ENCODE measurements at places on chromosomes 5 and 9.

DNA sequence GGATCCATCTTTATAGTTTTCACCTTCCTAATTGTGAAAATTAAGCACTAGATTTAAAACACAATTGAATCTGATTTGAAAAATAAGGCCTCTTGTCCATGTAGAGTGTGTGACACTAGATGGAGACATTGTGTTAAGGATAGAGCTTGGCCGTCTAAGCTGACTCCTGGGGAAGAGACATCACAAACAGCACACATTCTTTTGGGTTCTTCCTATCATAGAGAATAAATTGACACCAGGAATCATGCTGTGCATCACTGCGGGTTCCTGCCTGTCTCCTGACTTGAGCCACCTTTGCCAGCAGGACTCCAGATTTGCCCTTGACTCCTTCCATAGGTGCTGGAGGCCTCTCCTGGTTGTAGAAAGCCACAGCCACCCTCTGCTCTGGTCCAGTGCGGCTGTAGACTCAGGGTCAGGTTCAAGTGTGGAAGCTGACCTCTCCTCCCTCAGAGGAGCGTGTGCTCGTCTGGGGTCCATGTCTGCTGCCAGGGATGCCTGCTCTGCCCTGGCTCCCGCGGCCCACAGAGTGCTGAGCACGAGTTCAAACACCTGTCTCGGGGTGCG is 11.2 kb downstream of the ROPN1L start:
- peak; percentile 91 for DNase-seq

DNA sequence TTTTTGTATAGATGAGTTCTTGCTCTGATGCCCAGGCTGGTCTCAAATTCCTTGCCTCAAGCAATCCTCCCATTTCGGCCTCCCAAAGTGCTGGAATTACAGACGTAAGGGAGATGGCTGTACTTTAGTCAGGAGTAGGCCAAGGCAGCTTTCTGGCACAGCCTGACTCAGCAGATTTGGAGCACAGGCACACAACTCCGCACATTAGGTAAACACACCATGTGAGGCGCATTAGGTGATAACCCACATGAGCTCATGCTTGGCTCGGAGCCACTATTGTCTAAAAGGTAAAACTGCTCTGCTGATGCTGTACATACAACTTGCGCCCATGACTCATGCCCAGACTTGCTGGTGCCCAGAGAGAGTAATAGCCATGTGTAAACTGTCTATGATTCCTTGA is 1157.9 kb downstream of the TAF11L14 start:
- no peak for DNase-seq

GRCh38 chr5:14039063-14039462 is 94.6 kb upstream of the DNAH5 start:
- peak; percentile 66 for DNase-seq

GRCh38 chr5:171386861-171387344 is 746 bp upstream of the NPM1 start:
- no peak for DNase-seq

DNA sequence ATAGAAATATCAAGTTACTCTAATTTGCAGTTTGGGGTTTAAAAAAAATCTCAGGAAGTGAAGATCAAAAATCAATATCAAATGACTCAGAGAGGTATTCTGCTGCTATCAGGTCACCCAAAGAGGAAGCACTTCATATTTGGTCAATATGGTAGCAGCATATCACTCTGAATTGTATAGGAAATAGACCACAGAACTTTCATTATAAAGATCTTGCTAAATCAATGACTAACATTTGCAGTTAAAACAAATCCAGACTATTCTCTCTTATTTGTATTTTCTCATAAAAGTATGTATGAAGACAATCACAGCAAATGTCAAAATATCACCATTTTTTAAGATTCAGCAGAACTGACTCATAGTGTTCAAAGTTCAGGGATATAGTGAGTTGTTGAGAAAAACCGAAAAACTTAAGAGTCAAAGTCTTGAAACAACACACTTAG is 105.8 kb upstream of the PCSK1 start:
- peak; percentile 13 for DNase-seq

DNA sequence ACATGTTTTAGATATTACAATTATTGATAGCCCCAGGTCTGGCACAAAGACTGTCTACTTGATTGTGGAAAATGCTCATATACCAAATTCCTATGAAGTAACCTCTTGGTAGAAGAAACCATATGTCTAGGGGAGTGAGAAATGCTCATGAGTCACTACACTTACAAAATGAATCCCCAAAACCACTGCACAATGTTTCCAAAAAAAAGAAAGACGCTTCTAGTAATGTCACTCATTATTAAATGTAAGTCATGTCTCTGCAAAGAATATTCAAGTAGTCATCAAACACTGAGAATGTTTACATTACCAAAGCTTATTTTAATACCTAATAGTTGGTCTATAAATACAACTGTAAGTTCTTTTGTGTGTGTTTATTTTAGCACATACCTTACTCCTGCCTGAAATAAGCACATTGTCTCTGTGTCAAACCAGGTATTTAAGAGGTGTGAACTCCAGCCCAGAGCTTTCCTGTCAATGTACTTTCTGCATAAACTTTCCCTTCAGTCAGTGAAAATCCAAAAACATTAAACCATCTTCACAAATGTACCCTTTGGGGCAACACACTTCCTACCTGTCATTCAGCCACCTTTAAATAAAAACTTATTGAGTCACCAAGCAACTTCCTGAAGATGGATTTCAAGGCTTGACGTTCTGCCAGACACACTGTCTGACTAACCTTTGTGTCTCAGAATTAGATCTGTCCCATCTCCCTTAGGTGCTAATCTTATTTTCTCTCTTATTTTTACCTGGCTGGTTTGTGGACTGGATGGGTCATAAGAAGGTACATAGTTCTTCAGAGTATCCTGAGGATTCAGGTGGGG is 194.0 kb downstream of the NFIB start:
- DNase-seq = peak; percentile 5

- DNase-seq = peak; percentile 82
Observed at GRCh38 chr9:129320575-129321285, 142.7 kb upstream of the IER5L start.

- DNase-seq = peak; percentile 21
Observed at GRCh38 chr5:50727149-50727496, 60.7 kb downstream of the PARP8 start.

DNA sequence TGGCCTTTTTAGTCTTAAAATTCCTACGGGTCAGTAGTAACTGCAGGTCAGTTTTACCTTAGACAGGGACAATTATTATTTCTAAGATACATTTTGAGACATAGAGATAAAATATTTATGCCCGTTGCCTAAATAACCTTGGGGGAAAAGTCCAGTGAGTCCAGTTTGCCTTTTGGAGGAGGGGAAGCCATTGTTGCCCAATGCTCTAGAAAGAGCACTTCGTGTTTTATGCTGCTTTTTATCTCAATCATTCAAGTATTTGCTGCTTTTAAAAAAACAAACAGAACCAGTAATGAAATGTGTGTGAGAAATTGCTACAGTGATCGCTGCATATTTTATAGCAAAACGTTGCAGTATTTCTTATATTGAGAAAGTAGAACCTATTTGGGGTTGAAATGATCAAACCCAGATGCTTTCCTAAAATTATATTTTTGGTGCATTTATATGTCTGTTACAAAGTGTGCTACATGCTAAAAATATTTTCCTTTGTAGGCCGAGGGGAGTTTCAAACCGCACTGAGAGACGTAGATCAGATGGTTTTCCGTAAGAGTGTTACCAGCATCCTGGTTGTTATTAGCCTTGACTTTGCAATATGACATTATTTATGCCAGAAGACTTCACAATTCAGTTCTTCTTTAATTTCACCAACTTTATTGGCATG is 266.8 kb downstream of the AOPEP start:
- DNase-seq = no peak

DNA sequence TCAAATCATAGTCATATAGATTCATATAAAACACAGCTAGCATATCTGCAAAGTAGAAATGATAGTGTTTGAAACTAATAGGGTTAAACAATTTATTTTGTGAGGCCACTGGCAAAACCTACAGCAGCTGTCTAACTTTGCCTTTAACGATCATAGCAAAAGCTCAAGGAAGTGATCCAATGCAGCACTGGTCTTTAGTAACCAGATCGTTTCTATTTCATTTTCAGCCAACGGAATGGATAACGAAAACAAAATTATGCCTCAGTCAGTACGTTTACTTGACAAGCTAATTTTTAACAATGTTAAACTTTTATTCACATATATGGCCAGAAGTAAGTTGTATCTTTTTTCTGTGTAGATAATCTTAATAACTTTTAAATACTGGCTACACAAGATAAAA is 17.7 kb downstream of the MLLT3 start:
- peak; percentile 43 for DNase-seq

DNA sequence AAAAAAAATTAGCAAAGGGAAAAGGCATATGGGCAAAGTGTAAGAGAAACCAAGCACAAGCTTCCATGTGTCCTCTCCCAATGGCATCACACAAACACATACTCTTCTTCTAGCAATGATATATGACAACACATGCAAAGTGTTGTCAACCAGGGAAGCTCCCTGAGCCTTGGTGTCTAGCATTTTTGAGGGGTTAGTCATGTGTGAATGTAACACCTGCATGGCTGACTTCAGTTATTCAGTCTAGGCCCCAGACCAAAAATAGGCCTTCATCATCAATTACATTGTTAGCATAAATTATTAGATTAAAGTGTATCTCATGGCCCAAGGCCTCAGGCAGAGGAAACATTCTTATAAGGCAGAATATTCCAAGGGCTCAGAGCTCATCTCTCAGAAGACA is 450.0 kb downstream of the TLE1 start:
- DNase-seq = no peak

- DNase-seq = no peak
Observed at GRCh38 chr5:6430418-6431028, 18.1 kb upstream of the UBE2QL1 start.

DNA sequence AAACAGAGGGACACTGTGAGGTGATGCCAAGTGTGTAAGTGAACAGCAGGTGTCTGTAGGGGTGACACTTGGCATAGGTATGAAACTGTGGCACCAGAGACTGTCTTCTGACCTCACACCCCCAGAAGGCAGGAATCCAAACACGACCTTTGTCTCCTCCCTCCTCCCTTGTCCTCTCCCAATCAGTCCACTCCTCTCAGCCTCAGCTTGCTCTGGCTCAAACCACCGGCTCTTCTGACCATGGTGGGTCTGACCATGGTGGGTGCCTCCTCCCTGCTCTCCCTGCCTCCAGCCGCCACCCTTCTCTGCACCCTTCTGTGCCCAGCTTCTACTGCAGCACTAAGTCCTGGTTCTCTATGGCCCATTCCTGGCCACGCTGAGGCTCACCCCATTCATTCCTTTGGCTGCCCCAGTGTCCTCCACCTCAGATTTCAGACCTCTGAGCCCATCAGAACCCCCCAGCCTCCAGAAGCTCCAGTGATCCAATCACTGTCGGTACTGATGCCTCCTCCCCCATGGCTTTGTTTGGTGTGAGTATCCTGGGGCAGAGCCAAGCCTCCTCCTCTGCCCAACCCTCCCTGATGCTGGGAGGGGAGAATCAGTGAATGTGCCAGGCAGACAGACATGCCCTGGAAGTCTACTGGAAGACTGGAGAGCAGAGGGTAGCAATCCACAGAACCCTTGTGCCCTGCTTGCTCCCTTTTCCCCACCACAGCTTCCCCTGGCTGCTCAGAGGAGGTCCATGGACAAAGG is 1.7 kb upstream of the ARID3C start:
- DNase-seq = no peak

DNA sequence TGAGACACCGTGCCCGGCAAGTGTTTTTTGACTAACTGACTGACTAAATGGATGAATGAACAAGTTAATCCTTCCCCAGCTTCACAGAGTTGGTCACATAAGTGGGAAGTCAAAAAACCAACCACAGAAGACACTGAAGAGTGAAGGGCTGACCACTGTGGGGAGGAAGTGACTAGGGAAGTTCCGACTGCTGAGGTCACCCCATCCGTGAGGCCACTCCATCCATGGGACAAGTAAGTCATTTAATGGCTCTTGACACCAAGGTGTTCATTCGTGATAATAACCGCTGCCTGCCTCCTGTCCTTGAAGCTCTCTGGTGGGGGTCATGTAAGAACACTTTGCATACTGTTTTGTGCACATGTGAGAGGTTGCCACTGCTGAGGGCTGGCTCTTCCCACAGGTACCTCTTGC is 22.2 kb upstream of the CXCL14 start:
- DNase-seq = no peak

DNA sequence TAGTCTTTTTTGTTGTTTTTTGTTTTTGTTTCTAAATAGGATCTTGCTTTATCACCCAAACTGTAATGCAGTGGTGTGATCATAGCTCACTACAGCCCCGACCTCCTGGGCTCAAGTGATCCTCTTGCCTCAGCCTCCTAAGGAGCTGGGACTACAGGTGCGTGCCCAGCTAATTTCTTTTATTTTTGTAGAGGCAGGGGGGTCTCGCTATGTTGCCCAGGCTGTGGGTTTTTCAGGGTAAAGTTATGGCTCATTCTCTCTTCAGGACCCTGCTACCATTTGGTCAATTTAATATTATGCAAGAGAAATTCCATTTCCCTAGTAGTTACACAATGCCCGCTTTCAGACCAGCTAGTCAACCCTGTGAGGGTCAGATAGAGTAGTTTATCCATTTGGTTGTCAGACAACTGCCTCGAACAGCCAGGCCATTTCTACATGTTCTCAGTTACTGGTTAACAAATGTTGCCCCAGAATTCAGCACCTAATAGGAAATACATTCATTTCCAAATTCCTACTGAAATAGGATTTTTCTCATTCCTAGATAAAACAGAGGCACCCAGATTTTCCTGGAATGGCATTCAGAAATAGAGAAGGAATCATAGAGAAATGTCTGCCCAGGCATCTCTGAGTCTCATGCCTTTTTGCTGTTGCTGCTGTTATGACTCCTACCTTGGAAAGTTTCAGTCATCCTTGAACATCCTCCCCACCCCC is 6.4 kb upstream of the GLIS3 start:
- no peak for DNase-seq

DNA sequence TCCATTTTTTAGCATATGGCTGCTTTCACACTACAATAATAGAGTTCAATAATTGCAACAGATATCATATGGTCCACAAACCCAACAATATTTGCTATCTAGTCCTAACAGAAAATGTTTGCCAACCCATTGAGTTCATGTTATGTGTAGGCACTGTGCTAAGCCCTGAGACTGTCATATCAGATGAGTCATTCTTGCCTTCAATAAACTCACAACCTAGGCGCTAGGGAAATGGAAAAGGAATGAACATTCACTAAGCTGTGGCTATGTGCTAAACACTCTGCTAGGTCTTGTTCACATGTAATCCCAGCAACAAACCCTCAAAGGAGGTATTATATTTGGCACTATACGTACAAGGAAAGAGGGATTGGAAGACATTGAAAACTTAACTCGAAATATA is 8.4 kb upstream of the TIMD4 start:
- no peak for DNase-seq

GRCh38 chr5:2562036-2562435 is 189.4 kb downstream of the IRX2 start:
- DNase-seq = no peak

DNA sequence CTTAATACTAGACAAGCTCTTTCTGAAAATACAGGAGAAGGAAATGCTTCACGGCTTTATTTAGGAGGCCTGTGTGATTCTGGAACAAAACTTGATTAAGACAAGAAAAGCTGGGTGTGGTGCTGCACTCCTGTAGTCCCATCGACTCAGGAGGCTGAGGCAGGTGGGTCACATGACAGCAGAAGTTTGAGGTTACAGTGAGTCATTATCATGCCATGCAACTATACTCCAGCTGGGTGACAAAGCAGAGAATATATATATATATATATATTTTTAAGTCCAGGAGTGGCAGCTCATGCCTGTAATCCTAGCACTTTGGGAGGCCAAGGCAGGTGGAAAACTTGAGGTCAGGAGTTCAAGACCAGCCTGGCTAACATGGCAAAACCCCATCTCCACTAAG is 33.1 kb upstream of the SPIN1 start:
- peak; percentile 40 for DNase-seq

GRCh38 chr9:34139477-34140146 is 13.1 kb upstream of the DCAF12 start:
- DNase-seq = peak; percentile 82

Data from EL (cell line).